ENCODE measurements at places on chromosomes 12 and 14. TPM values are rescaled to one million over a fixed set of nuclear protein-coding genes. Genes with fewer than 3 reads are reported as not detected.

- no peak for DNase-seq
Observed at GRCh38 chr12:66296176-66296683, 6.1 kb upstream of the HELB start.

DNA sequence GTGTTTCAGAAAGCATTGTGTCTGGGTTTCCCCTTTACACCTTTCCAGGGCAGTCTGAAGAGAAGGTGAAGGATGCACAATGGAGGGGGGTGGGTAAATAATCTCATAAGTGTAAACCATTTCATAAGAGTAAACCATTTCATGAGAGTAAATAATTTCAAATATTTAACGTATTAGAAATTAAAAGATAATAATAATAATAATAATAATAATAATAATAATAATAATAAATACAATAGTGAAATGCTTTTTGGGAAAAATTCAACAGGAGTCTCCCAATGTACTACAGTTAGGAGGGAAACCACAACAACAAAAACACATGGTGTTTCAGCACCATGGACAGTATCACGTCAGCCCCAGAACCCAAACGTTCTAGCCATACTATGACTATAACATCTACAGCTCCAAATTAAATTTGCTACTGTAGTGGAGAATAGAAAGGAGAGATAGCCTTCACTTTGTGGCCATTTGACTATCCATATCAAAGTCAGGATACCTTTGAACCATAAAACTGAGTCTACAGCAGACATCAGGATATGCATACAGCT, 691.8 kb downstream of the BCL11B start:
- DNase-seq, result no peak

GRCh38 chr12:132162508-132163031, 18.3 kb downstream of the NOC4L start:
- DNase-seq, result no peak

DNA sequence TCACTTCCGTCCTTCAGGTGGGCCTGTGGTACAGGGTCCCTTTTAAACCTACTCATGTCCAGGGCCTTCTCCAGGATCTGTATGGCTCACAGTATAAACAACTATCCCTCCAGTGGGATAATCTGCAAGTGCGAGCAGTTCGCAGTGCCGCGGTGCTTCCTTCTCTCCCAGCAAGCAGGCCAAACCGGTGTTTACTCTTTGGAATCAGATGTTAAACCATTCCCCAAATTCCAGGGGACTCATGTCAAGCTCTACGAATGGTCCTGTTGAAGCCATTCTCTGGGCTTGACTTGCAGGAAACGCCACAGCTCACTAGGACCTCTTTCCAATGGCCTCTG, 59.6 kb downstream of the OR11H12 start:
- DNase-seq, result no peak

DNA sequence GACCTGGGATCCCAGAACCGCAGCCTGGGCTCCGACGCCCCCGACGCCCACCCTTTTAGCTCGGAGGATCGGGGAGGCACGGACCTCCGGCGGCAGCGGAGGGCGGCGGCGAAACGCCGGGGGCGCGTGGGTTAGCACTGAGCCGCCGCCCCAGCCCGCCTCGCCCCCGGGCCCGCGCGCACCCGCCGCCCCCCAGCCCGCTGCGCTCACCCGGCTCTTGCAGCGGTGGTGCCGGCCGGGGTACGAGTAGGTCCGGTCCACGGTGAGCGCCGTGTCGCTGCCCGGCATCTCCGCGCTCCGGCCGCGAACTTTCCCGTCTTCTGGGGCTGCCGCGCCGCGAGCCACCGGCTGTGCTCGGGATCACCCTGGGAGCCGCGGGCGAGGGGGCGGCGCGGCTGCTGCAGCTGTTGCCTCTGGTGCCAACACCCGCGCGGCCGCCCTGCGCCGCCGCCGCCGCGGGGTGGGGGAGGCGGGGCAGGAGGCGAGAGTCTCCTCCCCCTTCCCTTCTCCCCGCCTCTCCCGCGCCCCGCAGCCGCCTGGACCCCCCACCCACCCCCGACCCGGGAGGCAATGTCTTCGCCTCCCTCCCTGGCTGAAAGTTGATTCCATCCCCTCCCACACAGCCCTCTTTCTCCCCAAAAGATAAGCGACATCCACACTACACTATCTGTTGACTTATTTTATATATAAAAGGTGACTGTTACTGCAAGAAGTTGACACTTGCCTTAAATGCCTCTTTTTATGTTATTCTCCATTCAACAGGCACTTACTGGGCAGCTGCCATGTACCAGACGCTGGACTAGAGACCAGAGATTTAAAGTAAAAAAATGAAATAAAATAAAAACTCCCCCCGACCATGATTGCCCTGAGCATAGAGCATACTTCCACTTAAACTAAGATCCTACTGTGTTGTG, at the start of gene TMCC3:
Gene TMCC3, minus strand, starts transcription at position 415 of the 914 bp plus-strand sequence. Its CDS starts 127 bp downstream, at position 288.
- DNase-seq, result peak; percentile 24

DNA sequence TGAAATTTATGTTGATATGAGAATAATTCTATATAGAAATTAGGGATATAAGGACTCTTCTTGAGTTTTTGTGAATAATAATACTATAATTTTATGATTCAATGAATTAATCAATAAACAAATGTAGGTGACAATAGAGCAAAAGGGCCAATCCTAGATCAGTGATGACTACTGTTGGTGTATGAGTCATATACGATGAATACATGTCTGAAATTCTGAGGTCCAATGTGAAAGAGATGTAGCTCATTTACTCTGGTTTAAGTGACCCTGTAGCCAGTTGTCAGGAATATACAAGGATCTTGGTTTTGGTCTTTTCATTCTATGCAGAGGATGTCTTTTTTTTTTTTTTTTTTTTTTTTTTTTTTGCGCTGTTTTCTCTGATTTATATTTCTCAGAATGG, 72.1 kb upstream of the RTL1 start:
- DNase-seq, result no peak

DNA sequence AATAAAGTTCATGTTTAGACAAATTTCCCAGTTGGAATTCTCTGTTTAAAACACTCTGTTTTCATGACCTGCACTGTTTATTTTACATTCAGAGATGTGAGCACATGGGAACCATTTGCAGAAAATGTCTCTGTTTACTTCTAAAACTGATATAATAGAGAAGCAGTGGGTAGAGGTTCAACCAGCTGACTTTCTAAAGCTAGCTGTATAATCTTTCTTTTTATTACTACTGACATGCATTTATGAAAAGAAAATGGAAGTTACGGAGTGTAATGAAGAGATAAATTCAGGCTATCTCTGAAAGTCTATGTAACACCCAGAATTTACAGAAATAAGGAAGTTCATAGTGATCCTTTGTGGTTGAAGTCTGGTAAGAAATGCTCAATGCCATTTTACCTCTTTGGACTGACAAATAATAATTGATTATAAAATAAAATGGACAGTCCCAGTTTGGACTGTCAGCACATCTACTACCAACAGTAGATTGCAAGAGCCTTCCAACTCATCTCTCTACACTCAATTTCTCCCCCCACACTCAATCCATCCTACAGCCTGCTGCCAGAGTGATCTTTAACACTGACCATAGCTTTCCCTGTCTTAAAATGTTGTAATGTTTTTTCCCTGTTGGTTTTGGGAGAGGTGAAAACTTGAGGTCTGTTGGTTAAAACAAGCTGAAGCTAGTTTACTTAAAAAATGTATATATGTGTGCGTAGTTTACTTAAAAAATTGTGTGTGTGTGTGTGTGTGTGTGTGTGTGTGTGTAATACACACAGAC, 137.4 kb downstream of the AEBP2 start:
- no peak for DNase-seq

GRCh38 chr14:20489093-20489994, 16.0 kb upstream of the RNASE10 start:
- DNase-seq, result no peak

Gene PLEKHG3
- total RNA-seq, result 20.1 TPM

Gene RNF212B
- total RNA-seq, result not detected

Gene PALS1
- total RNA-seq, result 9.7 TPM

Gene OR6S1
- not detected for total RNA-seq

Gene CFAP54
- total RNA-seq, result 0.33 TPM

Gene CLEC9A
- not detected for total RNA-seq

Gene SRSF5
- 303 TPM for total RNA-seq
